ENCODE measurements at places on chromosomes 12 and 14. TPM values are rescaled to one million over a fixed set of nuclear protein-coding genes. Genes with fewer than 3 reads are reported as not detected.

KRT82 gene
- total RNA-seq = not detected

TRMT5 gene
- 17.8 TPM for total RNA-seq

PPP1R3E gene
- 6.8 TPM for total RNA-seq

GRCh38 chr14:57329833-57330232 is 60.6 kb upstream of the NAA30 start:
- no peak for DNase-seq

GRCh38 chr14:94382099-94382715 is 6.2 kb downstream of the SERPINA1 start:
- no peak for DNase-seq

- DNase-seq = peak; percentile 86
Measured at GRCh38 chr14:95265106-95266094, 54.3 kb downstream of the CLMN start.

DNA sequence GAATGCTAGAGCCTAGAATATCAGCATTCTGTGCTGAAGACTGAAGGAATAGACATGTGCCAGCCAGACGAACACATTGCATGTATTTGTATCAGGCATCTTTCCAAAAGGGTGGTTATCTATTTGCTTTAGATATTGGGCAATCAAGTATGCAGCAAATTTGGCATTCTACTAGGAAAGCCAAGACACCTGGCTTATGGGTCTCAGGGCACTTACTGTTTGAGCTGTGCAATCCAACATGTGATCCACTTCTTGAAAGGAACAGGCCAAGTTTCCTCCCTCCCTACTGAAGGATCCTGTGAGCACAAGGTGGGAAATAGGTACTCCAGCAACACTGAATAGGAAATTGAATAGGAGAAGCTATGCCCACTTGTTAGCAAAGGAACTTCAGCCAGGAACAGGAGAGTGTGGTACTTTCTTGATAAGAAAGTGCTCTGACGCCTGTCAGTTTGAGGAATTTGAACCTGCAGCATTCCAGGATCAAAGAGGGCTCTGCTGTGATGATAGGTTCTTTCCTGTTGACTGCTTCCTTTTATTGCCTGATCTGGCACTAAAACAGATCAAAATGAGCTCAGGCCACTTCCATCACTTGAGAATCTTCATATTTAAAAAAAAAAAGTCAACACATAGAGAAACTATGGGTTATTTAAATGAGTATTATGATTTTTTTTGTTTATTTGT is 20.6 kb downstream of the OR6S1 start:
- DNase-seq = no peak

DNA sequence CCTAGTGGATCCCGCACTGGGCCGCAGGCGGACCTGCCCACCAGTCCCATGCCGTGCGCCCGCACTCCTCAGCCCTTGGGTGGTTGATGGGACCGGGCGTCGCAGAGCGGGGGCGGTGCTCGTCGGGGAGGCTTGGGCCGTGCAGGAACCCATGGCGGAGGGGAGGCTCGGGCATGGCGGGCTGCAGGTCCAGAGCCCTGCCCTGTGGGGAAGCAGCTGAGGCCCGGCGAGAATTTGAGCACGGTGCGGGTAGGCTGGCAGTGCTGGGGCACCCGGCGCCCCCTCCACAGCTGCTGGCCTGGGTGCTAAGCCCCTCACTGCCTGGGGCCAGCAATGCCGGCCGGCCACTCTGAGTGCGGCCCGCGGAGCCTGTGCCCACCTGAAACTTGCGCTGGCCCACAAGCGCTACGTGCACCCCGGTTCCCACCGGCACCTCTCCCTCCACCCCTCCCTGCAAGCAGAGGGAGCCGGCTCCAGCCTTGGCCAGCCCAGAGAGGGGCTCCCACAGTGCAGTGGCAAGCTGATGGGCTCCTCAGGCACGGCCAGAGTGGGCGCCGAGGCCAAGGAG is 100.8 kb downstream of the PLEKHA5 start:
- no peak for DNase-seq

Data from NCI-H460 (cell line).